G401 (cell line): ENCODE measurements at places on chromosomes 1 and 21. TPM values are rescaled to one million over a fixed set of nuclear protein-coding genes. Genes with fewer than 3 reads are reported as not detected.

- no peak for DNase-seq
These were observed 31.7 kb downstream of the OR13G1 start for GRCh38 chr1:247647864-247648263.

DNA sequence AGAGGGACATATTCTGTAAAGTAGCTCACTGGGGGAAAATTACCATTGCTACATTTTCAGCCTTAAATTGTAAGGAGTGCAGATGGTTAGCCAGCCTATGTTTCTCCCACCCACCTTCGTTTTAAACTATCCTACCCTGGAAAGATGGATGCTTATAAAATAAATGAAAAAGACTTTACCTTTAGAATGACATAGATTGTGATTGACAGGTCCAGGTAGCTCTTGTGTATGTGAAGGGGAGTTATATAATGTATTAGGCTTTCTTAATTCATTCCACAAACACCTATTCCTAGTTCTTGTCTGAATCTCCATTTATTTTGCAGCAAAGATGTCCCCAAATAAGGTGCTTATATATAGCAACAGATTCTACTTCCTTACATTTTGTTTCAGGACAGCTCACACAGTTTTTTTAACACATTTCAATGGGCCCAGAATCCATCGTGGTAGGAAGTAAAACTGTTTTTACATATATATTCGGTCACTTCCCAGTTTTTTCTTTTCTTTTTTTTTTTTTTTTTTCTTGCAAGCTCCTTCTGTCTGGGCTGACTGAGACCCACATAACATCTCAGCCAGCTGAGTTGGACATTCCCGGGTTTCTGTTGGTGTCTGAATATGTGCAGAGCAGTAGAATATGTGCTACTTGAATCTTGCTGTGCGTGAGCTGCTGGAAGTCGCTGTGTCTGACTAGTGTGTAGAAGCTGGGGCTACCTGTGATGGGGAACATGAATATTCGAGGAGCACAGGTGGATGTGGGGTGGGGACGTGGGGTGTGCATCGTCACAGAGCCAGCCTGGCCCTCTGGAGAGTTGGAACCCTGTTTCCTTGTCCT lies 27.8 kb downstream of the UCK2 start:
- no peak for DNase-seq

- DNase-seq: no peak
These were observed 22.1 kb downstream of the RGS8 start for GRCh38 chr1:182662121-182662890.

- no peak for DNase-seq
These were observed 1214.9 kb downstream of the PLA2G4A start for GRCh38 chr1:188043536-188044245.

- no peak for DNase-seq
These were observed 44.2 kb downstream of the MTF2 start for GRCh38 chr1:93123201-93123783.

DNA sequence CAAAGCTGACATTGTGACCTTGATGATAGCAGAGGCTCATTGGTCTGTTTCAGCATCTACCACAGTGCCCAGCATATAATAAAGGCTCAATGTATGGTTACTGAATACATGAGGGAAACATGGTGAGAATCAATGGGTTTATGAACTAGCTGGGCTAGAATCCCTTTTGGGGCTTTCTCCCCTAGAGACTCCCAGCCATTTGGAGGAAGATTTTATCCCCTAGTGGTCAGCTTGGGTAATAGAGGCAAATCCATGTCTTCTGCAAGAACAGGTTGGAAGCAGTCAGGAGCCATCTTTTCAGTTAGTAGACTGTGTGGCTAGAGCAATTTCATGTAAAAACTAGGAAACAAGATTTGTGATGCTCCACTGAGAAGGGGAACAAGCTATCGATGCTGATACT lies 15.8 kb upstream of the REG4 start:
- no peak for DNase-seq

GRCh38 chr1:85360730-85361493 lies 84.5 kb upstream of the BCL10 start:
- DNase-seq: peak; percentile 79

DNA sequence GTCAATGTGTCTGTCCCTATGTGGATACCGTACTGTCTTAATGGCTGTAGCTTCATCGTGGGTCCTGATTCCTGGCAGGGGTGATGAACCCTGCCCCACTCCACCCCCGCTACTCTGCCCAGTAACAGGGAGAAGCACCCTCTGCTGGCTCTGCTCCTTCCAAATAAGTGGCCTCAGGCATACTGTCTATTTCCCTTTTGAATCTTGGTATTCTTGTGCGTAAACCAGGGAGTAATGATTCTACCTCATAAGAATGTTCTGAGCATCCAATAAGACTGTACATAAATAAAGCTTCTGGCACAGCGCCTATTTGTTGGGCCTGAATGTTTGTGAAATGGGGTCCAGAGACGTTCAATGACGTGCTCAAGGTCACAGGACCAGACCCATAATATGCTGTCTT lies 35.2 kb upstream of the CTPS1 start:
- no peak for DNase-seq

DNA sequence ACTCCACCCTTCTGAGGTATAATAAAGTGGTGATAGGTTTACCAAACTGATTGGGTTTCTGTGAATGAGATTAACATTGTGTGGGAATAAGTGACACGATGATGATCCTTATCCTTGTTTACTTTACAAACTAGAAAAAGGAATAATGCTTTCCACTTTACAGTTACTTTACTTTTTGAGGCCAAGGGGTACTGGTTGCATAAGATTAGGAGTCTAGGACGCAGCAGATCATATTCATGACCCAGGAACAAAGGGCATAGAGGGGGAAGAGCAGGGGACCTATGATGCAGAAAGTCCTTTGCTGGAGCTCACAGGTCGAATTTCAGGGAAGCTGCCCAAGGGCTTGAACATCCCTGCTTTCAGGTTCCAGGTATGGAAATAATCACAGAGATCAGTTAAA lies 20.4 kb downstream of the FGGY start:
- no peak for DNase-seq

- no peak for DNase-seq
These were observed 117.0 kb downstream of the ZC3H11B start for GRCh38 chr1:219495737-219496408.

GRCh38 chr21:42161956-42162681 lies 56.8 kb upstream of the ABCG1 start:
- DNase-seq: no peak

DNA sequence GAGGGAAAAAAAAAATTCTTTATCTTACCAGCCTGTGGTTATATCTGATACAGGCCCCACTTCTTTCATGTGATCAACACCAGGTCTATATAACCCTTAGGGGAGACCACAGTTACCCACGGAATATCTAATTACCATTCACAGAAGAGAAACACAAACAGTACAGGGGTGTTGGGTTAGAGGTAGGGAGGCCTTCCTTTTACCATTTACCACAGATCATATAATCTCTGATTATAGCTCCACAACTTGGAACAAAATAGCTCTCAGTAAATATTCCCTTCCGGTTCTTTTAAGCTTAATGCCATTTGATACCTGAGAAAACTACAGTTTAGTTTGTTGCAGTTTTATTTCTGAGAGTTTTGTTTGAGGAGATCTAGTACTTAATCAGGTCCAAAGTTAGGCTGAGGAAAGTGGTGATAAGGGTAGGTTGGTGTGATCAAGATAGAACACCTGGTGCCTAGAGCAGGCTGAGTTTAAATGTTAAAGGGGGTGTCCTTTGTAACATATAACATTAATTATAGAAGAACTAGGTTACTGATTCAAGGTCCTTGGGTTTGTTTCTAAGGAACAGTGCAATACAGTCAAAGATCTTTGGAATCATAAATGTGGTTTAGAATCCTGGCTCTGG lies 14.1 kb downstream of the EPB41 start:
- peak; percentile 12 for DNase-seq

DNA sequence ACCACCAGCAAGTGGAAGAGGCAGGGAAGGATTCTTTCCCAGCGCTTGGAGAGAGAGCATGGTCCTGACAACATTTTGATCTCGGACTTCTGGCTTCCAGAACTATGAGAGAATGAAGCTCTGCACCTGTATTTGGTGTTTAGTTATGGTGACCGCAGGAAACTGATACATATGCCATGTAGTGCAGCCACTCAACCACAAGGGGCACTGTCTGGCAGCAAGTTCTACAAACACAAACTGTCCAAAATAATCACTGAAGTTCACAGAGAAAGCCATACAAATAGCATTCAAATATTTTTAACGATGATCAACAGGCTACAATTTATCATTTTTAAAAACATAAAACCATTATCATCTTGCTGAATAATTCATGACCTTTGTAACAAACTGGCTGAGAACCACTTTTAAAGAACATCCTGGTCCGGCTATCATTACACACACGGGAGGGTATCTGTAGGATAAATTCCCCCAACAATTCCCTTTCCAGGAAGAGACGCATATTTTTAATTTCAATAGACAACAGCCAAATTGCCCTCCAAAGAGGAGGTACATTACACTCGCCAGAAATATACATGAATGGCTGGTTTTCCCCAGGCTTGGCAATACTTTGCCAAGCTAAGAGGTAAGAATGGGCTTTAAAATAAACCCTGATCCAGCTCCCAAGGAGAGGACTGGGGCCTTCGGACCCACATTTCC lies 9.2 kb upstream of the CBR3 start:
- DNase-seq: peak; percentile 73

GRCh38 chr1:34642679-34643078 lies 112.2 kb upstream of the GJB5 start:
- DNase-seq: no peak

GRCh38 chr1:73040811-73041210 lies 758.5 kb upstream of the NEGR1 start:
- no peak for DNase-seq

DNA sequence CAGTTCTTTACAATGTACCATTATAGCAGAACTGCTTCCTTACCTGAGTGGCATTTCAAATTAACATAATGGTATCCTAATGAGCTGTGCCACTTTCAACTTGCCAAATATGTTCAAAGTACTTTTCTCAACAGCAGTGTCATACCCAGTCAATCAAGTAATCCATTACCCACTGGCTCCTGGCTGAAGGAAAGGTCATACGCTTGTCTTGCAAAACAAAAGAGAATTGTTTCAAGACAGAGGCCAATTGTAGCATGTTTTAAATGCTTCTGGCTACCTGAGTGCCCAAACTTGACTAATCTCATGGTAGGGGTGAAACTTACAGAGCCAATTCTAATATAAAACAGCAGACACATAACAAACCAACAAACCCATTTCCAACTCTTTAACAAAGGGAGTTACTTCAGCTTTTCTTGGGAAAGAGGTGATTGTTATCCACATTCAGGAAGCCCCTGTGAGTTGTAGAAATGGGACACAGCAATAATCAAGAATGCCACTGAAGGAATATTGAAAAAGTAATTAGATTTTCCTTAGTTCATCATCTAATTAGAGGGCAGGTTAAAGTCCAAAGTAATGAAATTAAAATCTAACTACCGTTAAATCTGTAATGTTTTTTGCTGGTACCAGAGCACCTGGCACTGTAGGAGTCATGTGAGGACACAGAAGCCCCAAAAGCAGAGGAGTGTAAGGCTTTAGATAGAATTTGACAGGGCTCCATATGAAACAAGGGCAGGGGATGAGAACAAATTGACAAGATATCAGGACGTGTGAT lies 241.9 kb downstream of the RWDD3 start:
- DNase-seq: no peak

- no peak for DNase-seq
These were observed 30.3 kb downstream of the ASPM start for GRCh38 chr1:197116156-197116555.

- DNase-seq: no peak
These were observed 31.8 kb downstream of the WNT4 start for GRCh38 chr1:22111115-22111514.

- peak; percentile 86 for DNase-seq
These were observed 13.3 kb downstream of the MAPKAPK2 start for GRCh38 chr1:206698011-206698410.

DNA sequence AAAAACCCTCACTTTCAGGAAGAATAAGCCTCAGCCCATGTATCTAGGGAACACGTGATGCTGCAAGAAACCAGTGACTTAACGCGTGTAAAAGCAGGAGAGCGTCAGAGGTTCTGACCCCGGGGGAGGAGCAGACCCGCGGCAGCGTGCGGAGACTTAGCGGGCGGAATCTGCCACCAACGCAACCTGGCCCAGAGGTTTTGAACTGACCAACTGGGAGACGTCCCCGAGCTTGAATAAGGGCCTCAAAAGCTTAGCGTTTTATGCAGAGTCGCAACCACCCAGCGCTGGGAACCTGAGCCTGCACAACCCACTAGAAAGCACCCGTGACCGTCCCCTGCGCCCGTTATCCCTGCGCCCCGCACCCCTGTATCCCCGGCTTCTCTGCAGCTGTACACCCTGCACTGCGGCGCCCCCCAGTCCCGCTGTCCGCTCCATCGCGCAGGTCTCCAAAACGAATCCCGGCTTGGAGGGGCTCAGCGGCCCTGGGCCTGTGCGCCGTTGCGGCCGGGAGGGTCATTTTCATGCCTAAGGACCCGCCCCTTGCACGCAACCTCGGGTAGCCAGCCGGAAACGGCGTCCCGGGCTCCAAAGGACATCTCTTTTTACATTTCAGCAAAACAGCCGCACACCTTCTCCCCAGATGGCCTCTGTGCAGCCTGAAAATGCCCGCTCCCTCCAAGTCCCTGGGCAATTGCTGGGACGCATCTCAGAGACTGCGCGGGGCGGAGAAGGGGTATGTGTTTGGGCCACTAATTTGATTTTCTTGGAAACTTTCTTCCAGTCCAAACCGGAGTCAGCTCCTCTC lies 29.4 kb upstream of the TRIM17 start:
- DNase-seq: peak; percentile 83

DNA sequence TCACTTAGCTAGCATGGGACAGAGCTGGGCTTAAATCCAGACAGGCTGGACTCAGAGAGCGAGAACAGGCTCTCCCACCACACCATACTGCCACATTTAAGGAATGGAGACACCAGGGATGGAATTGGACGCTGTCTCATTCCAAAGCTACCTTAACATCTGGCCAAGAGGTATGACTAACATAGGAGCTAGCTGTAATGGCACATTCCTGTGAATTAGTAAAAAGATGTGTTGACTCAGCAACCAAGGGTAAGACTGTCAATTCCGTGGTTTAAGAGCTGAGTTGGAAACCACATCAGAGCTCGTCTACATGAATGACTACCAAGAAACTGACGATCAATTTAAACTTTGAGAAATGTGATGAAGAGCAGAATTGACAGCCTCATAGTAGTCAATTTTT lies 8.3 kb upstream of the TNFRSF9 start:
- DNase-seq: no peak

DNA sequence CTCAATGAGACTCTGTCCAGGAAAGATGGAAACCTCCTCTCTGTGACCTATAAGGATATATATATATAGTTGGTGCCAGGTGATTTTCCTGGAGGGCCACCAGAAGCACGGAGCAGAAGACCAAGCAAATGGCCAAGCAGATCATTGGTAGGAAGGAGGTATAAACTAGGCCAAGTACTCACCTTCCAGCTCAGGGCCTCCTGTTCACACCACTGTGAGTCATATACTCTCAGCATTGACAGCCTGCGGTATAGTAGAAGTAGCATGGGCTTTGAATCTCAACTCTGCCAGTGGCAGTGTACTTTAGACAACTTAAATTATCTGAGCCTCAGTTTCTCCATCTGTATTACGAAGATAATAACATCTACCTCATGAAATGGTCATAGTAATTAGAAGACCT lies 15.4 kb downstream of the IL12RB2 start:
- DNase-seq: no peak

Gene CA6
- total RNA-seq: not detected in 2 replicates

Gene GPR37L1
- not detected in 2 replicates for total RNA-seq

Gene IL20
- total RNA-seq: not detected in 2 replicates

Gene CYP4A22
- not detected in 2 replicates for total RNA-seq

Gene IGSF5
- total RNA-seq: 0.51 TPM in 1 of 2 replicates, not detected in the other

Gene PRR9
- not detected in 2 replicates for total RNA-seq

Gene CCDC28B
- 24.4 and 30.9 TPM in 2 replicates for total RNA-seq

Gene RIMKLA
- total RNA-seq: 0.37 TPM in 1 of 2 replicates, not detected in the other

Gene SLC45A1
- 3.6 and 9.5 TPM in 2 replicates for total RNA-seq

Gene LCA5L
- total RNA-seq: 0.18 and 5.0 TPM in 2 replicates

Gene TPTE
- total RNA-seq: not detected in 2 replicates

Gene GJB5
- 0.24 TPM in 1 of 2 replicates, not detected in the other for total RNA-seq
